T-helper 1 cell (primary cell): ENCODE measurements at places on chromosomes 11 and 22.

- no peak for DNase-seq
These were observed 192.5 kb downstream of the DDX10 start for GRCh38 chr11:108857382-108857781.

GRCh38 chr11:59271811-59272327 lies 59.1 kb upstream of the MPEG1 start:
- DNase-seq, result no peak

DNA sequence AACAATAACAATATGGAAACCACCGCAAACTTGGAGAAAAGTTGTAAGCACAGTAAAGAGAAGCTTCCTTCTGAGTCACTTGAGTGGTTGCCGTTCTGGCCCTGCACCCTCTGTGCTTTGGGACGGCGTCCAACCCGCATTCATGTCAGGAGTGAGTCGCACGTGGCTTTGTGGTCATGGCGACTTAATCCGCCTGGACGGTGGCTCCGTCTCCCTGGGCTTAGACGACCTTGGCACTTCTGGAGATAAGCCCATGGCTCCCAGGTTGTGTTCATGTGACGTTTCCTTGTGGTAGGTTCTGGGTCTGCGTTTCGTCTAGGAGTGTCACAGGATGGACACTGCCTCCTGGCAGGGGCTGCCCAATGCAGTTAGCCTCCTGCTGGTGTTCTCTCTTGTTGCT lies 40.5 kb downstream of the TPCN2 start:
- DNase-seq, result no peak

DNA sequence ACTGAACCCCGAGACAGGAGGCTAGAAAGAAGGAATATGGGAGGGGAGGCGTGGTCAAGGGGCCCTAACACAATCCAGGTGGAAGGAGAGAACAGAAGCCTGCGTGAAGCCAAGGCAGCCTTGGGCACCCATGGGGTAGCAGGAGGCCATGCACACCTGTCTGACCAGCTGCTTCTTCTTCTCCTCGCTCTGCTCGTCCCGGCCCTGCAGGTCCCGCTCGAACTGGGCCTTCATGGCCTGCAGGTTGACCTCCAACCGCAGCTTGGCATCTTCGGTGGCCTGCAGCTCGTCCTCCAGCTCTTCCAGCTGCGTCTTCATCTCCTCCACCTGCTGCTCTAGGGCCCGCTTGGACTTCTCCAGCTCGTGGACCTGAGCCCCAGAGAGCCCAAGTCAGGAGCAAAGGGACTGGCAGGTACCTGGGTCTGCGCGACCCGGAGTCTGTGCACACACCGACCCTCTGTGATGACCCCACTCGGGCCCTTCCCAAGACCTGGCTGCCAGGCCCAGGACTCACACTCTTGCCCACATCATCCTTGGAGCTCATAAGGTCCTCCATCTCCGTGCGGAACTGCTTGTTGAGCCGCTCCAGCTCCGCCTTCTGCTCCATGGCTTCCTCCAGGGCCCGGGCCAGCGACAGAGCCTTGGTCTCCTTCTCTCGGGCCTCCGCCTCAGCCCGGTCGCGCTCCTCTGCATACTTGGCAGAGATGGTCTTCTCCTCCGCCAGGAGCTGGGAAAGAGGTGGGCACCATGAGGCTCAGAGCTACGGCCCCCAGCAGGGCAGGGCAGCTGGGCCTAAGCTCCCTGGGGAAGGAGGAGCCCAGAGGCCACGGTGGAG lies 35.9 kb downstream of the APOL1 start:
- no peak for DNase-seq

DNA sequence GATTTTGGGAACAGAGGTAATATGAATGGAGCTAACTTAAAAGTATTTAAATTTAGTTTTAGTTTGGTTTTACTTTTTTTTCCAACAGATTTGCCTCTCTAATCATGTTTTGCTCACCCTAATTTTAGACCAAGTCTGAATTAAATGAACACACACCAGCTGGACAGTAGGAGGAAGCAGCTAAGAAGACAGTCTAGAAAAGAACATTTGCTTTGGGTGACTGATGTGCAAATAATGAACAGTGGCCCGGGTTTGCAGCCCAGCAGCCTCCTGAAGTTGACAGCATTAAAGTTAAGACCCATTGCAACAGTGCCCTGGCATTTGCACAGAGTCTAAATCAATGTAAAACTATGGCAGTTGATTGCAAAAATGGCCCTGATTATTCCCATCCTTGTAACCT lies 66.4 kb upstream of the SORL1 start:
- no peak for DNase-seq

DNA sequence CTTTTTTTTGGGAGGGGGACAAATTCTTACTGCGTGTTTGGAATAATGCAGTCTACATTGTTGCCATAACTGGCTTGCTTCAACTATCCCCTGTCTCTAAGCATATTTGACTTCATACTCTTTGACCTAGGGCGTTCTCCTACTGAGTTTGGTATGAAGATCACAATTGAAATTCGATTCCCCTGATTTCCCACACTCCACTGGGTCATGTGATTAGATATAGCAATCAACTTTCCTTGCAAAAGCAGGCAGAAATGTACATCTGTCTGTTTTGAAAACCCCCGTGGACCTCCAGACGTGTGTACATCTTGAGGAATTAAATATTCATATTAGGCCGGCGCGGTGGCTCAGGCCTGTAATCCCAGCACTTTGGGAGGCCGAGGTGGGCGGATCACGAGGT lies 13.8 kb upstream of the CARD18 start:
- no peak for DNase-seq

DNA sequence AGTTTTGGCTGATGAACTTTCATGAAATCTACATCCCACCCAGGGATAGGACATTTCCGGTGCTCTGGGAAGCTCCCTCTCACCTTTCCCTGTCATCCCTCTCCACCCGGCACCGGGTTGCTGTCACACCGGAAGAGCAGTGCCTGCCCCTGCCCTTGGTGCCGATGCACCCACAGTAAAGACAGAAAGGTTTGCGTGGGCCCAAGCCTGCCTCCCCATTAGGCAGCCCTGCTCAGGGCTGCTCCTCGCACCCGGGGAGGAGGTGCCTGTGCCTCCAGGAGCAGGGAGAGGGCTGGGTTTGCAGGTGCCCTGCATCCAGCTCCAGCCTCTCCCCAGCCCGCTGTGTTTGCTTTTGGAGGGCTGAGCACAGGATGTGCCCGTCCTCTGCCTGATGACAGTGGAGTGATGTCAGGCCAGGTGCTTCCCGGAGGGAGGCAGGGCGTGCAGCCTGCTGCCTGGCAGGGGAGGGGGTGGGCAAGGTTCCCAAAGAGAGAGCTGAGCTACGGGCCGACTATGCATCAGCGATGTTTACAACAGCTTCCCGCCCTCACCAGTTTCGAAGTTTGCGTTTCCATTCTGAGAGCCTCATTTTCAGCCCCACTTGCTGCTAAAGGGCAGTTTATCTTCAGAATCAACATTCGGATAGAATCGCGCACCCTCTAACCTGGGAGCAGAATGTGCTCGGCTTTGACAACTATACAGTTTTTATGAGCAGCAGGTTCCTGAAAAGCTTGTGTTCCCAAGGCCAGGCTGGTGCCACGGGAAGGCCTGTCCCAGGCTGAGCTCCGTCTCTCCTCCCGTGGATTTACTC lies 83.2 kb upstream of the CLDN5 start:
- DNase-seq, result no peak

GRCh38 chr22:36280379-36280778 lies 27.4 kb downstream of the APOL1 start:
- no peak for DNase-seq
